ENCODE measurements at places on chromosomes 1 and 21.

DNA sequence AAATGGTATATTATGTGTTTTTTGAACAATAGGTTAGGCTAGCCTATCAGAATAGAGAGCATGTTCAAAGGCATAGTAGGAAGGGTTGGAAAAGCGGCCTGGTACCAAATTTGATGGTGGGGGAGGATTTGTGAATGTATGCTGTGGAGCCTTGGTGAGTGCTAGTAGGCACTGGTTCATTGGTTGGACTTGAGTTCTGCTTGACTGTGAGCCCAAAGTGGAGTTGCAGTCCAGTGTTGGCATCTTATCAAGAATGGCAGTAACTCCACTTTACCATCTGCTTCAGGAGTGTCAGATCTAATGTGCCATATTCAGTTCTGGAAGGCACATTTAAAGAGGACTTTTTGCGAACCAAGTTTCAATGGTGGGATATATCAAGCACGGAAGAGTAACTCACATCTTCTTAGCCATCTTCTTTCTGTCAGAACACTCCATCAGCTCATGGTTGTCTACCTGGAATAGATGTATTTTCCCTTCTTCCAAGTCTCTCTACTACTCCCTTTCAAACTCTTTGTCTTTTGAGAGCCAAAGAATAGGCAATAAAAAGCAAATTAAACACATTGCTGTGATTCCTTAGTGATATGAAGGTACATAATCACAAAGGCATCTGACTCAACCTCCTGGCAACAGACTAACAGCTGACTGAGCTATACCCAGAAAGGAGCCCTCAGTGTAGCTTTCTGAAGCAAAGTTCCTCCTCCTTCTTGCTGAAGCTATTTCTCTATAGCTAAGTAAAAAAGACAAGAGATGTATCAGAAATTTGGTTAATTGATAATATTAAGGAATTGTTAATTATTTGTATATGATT lies 21.7 kb downstream of the LRRC8B start:
- no peak for DNase-seq

DNA sequence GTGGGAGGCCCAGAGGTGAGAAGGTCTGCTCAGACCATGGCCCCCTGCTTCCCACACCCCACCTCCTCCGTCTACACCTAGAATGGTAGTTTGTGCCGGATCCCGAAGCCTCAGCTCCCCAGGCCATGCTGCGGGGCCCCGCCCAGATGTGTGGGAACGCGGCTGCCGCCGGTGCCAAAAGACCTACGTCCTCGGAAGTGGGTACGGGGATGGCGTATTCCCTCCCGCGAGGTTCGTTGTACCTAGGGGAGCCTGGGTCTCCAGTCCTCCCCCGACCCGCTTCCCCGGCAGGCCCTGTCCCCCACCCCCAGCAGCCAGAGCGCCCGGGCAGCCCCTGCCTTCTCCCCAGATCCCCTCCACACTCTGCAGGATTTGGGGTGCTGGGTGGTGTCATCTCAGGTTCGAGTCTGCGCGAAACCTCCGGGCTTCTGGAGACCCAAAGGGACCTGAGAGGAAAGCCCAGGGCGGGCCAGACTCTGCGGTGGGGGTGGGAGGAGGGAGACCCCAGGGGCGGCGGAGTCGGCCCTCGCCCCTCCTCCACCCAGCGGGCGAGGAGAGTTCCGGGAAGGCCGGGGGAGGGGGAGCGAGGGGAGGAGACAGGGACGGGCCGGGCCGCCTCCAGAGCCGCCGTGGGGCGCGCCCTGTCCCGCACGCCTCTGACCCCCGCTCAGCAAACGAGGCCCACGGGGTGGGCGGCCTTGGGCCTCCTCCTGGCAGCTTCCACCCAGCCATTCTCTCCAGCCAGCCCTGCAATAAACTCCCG lies 6.2 kb upstream of the PRDM16 start:
- DNase-seq, result no peak

- peak; percentile 37 for DNase-seq
Measured at GRCh38 chr1:97138515-97139032, 417.0 kb downstream of the PTBP2 start.

- no peak for DNase-seq
Measured at GRCh38 chr1:78825561-78825960, 175.9 kb downstream of the IFI44 start.

DNA sequence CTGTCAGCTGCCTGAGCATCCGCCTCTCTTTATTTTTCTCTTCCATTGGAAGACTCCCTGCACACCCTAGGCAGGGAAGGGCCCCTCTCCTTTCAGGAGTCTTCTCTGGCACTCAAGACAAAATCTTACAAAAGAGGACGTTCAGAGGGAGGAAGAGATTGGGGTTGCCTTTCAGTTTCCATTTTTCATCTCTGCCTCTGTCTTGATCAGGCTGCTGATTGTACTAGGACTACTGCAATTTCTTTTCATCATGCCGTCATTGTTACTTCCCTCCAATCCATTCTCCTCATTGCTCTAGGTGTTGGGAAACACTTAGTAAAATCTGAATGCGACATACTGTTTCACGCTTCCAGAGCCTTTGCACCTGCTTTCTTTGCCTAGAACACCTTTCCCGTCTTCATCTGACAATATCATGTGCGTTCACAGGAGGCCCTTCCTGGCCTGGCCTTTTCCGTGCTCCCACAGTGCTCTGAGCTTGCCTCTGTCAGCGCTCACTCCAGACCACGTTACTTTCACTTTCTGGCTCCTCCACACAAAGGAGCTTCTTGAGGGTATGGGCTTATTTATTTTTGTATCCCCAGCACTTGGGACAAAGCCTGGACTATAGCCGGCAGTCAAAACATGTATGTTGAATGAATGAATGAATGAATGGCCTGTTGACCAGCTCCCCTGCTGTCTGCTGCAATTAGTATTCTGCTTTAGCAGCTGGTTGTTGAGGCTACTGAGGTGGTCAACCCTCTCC lies 10.9 kb downstream of the LRRC71 start:
- no peak for DNase-seq

GRCh38 chr21:36120304-36120888 lies 14.5 kb upstream of the CBR3 start:
- no peak for DNase-seq

- DNase-seq, result no peak
Measured at GRCh38 chr1:44842486-44842861, 579 bp downstream of the PTCH2 start.

DNA sequence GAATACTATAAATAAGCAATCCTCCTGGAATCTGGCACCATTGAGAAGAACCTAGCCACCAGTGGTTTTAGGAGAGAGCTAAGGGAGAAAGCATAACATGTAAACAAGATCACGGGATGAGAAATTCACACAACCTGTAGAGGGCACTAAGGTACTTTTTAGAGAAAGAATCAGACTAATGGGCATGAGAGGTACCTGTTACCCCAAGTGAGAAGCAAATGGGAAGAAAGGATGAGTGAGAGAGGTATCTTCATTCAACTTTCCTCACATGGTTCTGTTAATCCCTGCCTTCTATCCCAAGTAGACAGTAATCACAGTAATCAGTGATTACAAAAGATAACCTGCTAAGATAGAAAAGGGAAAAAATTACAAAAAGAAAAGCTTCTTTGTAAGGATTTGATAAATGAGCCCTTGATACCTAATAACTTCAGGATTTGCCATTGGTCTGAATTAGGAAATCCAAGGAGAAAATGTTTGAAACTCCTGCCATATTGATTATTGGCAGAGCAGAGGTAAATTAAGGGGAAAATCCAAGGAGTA lies 251.1 kb upstream of the ADGRL2 start:
- DNase-seq, result peak; percentile 17

- no peak for DNase-seq
Measured at GRCh38 chr1:167056529-167057231, 33.5 kb downstream of the GPA33 start.

DNA sequence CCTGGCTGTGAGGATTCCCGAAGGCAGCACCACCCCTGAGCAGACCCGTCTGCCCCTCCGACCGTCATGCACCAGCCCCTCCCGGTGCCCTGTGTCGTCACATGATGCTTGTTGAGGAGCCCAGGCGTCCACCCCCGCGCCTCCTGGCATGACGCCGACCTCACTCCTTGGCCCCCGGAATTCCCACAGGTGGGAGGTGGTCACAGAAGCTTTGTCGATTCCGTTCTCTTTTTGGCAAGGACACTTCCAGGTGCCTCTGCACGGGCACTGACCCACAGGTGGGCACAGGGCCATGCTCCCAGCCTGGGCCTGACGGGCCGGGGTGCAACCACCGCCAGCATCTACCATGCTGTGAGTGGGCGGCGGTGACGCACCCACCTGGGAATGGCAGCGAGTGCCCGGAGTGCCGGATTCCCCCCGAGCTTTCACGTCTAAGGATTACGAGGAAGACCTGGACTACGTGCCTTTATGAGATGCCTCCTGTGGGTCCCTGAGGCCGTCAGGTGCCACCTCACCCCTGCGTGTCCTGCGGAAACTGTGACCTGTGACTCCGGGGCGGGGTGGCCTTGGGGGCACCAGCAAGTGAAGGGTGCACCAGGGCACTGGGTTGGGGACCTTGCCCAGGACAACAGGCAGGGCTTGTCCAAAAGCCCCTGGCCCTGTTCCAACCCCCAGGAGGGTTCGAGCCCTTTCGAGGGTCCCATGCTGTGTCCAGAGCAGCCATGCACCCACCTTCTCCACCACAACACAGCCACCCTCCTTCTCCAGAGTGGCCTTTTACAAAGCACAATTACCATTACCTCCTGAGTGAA lies 31.4 kb upstream of the COL6A1 start:
- DNase-seq, result no peak

DNA sequence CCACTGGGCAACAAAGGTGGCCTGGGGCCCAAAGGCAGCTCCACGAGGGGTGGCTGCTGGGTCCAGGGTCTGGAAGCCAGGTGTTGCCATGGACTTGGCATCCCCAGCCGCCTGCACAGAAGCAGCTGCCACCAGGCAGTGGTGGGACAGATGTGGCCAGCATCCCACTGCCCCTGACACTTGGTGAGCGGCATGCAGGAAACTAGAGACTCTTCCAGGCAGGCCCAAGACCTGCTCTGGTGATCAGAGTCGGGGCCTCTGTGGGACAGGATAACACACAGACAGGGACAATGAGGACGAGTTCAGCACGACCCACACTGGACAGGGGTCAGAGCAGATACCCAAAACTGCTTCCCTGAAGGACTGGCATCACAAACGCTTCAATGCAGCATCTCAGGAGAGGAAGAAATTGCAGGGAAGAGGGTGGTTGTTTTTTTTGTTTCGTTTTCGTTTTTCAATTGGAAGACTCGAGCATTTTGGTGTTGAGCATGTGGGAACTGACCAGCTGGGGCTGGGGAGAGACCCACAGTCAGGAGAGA lies 34.1 kb upstream of the RNF187 start:
- no peak for DNase-seq

- peak; percentile 66 for DNase-seq
Measured at GRCh38 chr1:41341772-41342562, 19.3 kb upstream of the FOXO6 start.

GRCh38 chr1:92217721-92218120 lies at the start of gene C1orf146:
Gene C1orf146, plus strand, starts transcription at chr1:92217915. Its CDS starts 13,506 bp downstream, at chr1:92231421.
- DNase-seq, result no peak

DNA sequence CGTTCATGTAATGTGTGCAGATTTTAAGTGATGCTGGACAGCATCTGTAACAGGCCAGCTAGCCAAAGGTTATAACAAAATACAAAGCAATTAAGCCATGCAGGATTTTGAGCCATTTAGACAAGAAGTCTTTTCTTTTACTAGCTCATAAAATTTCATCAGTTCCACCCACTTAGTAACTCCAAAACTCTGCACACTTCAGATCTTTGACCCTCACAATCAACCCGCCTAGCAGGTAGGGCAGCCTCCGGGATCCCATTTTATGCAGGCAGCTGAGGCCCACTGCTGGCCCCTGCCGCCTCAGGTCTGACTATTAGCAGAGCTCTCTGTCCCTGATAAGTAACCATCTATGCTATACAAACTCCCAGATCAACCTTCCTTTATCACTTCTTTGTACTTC lies 9.2 kb downstream of the LBR start:
- DNase-seq, result no peak

- DNase-seq, result peak; percentile 93
Measured at GRCh38 chr1:155241069-155241679, 14.1 kb downstream of the ENTREP3 start.

DNA sequence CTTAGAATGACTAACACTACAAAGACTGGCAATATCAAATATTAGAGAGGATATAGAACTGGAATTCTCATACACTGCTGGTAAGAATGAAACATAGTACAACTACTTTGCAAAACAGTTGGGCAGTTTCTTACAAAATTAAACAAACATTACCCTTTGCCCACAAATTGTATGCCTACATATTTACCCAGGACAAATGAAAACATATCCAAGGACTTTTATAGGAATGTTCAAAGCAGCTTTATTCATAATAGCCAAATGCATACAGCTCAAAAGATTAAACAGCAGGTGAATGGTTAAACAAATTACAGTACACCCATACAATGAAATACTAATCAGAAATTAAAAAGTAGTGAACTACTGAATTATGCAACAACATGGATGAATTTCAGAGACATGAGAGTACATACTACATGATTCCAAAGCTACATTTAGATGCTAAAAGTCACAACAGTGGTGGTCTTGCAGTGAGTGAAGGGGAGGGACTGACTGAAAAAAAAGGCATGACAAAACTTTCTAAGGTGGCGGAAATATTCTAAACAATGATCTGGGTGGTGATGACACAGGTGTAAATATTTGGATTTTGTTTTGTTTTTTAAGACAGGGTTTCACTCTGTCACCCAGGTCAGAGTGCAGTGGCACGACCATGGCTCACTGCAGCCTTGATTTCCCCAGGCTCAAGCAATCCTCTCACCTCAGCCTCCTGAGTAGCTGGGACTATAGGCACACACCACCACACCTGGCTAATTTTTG lies 40.4 kb downstream of the LYST start:
- no peak for DNase-seq

GRCh38 chr21:38937286-38937790 lies 131.6 kb downstream of the ETS2 start:
- DNase-seq, result no peak

GRCh38 chr1:115077286-115077983 lies 11.9 kb downstream of the TSPAN2 start:
- no peak for DNase-seq

GRCh38 chr1:151277249-151277648 lies 4.8 kb upstream of the ZNF687 start:
- no peak for DNase-seq

DNA sequence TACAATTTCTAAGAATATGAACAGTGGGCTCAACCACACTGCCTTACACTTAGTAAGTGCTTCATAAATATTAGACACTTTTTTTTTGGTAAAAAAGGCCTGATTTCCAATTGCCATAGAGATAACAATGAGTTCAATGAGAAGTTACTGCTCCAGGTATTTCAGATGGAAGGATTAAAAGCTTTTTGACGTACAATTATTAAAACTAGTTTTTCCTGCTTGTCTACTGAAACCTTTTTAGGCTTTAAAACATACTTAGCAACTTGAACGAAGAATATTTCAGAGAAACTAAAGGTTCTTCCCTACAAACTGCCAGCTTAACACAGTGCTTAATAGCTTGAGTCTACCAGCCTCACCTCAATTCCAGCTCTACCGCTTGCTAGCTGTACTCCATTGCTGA lies 43.7 kb downstream of the TRIT1 start:
- no peak for DNase-seq

DNA sequence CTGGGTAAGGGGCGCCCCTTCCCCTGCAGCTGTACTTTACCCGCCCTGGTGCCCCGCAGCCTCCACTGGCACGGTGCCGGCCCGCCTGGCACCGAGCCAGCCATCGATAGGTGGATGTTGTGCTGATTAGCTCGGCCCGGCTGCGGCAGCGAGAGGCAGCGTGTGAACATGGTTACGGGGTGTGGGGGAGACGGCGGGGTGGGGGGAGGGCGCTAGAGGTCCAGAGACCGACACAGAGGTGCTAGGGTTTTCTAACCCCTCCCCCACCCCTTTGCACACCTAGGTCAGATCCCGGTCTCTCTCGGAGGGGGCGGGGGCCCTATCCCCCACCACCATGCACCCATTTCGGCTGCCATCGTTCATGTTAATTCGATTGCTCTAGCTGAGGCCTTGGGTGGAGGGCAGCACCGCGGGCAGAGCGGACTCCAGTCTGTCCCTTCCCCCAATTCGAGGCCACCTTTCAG lies 6.7 kb downstream of the EFNA4 start:
- DNase-seq, result no peak

Data from Ammon's horn (tissue), 1 donor.